ENCODE measurements at places on chromosomes 7 and 10.

GRCh38 chr10:13095094-13095493 is 4.9 kb upstream of the OPTN start:
- no peak for DNase-seq

DNA sequence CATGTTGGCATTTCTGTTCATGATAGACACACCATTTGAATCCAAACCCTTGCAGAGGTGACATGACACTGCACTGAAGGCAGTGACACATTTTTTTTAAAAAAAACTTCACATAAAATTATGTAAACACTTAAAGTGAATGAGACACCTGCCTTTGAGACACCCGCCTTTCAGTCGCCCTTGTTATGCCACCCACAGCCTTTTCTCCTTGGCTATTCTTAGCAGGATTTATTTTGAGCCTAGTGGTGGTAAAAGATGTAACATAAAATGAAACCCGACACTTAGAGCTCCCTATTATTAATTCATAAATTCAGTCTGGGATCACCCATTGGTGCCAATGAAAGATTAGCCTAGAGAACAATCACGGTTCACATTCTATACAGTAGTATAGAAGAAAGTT is 161.3 kb downstream of the DYNC1I1 start:
- DNase-seq: no peak

- DNase-seq: no peak
These were observed 154.0 kb downstream of the REEP3 start for GRCh38 chr10:63675171-63675570.

GRCh38 chr10:29841724-29842649 is 207.2 kb upstream of the SVIL start:
- no peak for DNase-seq

- no peak for DNase-seq
These were observed 25.8 kb downstream of the DENND10 start for GRCh38 chr10:119129721-119130120.

- DNase-seq: no peak
These were observed 140.9 kb downstream of the HGF start for GRCh38 chr7:81628951-81629350.

DNA sequence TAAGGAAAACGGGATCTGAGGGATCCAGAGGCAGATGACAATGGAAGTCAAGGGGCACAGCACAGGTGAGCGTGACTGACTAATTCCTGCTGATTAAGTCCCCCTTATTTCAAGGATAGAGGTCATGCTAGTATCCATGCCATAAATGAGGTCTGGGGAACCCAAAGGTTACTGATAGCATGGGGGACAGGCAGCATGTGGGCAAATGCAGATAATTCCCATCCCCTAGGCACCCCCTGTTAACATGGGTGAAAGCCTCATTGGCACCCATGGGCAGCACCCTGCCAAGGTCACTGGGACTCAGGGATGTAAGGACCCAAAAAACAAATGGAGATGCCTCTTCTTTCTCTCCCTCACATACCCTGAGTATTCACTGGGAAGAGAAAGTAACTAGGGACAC is 139.7 kb downstream of the WDR11 start:
- DNase-seq: no peak

GRCh38 chr7:26156451-26157420 is 4.7 kb downstream of the NFE2L3 start:
- DNase-seq: no peak

DNA sequence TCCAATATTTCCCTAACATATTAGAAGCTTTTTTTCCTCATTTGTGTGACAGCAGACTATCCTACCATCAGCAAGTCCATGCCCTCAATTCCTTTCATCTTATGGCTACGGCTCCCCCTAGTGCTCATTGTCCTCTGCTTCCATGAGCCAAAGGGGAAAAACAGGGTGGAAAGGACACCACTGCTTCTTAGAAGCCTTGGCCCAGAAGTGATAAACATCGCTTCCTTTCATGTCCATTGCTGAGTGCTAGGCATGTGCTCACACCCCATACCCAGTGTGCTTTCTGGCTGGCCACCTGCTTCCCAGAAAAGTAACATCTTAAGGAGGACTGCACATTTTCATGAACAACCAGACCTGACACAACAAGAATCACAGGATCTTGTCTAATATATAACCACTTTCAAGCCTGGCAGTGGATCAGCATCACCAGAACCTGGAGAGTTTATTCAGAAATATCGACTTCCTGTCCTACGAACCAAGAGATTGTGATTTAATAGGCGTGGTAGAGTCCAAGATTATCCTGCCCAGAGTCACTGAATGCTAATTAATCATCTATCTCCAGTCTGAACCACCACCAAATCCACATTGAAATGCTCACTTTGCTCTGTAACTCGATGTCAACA is 650.5 kb upstream of the SORCS1 start:
- DNase-seq: no peak

All from stimulated activated CD4-positive, alpha-beta T cell treated with anti-CD3 and anti-CD28 coated beads, Interleukin-1b, Interleukin-23, amount 100 ng/mL, for 4 hours (primary cell).